ENCODE measurements at places on chromosomes 13 and 19. TPM values are rescaled to one million over a fixed set of nuclear protein-coding genes. Genes with fewer than 3 reads are reported as not detected.
A peak's percentile ranks its signal among the peaks of the same experiment; 100 is the strongest.

- no peak for DNase-seq
- H3K4me1 ChIP-seq: no peaks in the 10 kb centered on the region
- no peak overlapping the region for H3K4me3 ChIP-seq
- no peaks in the 10 kb centered on the region for H3K27me3 ChIP-seq
- H3K27ac ChIP-seq: no peak overlapping the region
- peaks cover 10% of the 10 kb centered on the region for H3K36me3 ChIP-seq
These were observed 85.9 kb downstream of the KDM4B start for GRCh38 chr19:5054551-5055456.

GRCh38 chr19:54558339-54558738 lies 15.3 kb upstream of the LILRA2 start:
- no peak overlapping the region for H3K4me3 ChIP-seq
- peaks cover 20% of the 10 kb centered on the region for H3K27me3 ChIP-seq
- no peak overlapping the region for H3K27ac ChIP-seq
- DNase-seq: no peak

DNA sequence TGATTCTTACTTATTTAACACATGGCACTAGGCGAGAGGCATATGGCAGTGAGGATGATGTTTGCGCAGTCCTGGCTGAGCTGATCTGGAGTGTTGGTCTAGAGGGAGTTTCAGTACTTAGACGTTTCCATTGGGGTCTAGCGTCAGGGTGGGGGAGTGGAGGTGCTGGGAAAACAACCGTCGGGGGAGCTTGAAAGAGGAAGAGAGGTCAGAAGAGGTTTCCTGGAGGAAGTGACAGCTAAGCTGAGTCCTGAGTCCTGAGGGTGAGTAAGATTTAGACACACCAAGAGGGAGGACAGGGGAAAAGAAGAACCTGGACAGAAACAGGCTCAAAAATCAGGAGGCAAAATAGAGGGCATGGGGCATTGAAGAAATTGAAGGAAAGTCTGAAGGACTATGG lies 81.4 kb downstream of the ALOX5AP start:
- no peak overlapping the region for H3K4me3 ChIP-seq
- H3K4me1 ChIP-seq: peaks cover 3% of the 10 kb centered on the region
- no peaks in the 10 kb centered on the region for H3K36me3 ChIP-seq
- peaks cover 4% of the 10 kb centered on the region for H3K27me3 ChIP-seq

DNA sequence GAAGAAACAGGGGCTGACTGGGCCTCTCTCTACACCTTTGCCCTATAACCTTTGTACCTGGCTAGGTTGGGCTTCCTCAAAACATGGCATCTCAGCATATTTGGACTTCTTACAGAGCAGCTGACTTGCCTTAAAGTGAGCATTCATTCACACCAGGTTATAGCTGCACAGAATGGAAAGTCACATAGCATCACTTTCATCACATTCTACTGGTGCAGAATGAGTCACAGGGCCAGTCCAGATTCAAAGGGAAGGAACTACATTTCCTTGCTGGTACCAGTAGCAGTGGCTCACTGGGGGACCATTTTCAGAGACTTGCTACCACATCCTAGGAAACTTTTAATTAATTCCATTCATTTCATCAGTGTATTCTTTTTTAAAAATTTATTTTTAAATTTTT lies 20.3 kb upstream of the TPTE2 start:
- peaks cover 4% of the 10 kb centered on the region for H3K4me1 ChIP-seq
- H3K27me3 ChIP-seq: peaks cover 2% of the 10 kb centered on the region
- no peak overlapping the region for H3K4me3 ChIP-seq
- no peak for DNase-seq
- H3K36me3 ChIP-seq: peaks cover 2% of the 10 kb centered on the region

DNA sequence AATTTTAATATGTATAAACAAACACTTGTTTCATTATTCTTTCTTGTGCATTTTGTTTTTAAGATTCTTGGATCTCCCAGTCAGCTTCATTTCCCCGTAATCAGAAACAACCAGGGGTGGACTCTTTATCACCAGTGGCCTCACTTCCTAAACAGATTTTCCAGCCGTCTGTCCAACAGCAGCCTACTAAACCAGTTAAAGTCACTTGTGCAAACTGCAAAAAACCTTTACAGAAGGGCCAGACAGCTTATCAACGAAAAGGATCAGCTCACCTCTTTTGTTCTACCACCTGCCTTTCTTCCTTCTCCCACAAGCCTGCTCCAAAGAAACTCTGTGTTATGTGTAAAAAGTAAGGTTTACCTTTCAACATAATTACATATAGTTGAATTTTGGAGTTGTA lies 44.3 kb downstream of the ZMYM2 start:
- peaks cover 29% of the 10 kb centered on the region for H3K36me3 ChIP-seq
- H3K27me3 ChIP-seq: no peaks in the 10 kb centered on the region
- peak overlapping the region; percentile 8 for H3K27ac ChIP-seq
- H3K4me3 ChIP-seq: no peak overlapping the region
- no peak for DNase-seq

DNA sequence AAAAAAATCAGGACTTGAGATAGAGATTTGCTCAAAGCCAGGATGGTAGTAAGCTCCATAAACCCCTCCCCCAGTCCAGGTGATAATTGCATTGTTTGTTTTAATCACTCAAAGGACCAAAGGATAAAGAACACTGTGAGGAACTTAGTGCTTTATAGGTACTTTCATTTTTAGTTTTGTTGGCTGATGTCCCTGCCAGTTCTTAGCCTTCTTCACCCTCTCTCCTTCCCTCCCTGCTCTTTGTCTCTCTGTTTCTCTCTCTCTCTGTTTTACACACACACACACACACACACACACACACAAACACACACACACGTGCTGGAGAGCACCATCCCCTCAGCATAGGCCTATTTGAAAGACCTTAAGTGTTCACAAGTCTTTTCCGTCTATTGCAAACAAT lies 5.2 kb downstream of the FRY start:
- H3K27ac ChIP-seq: no peak overlapping the region
- peak overlapping the region; percentile 8 for H3K4me3 ChIP-seq
- peaks cover under 1% of the 10 kb centered on the region for H3K36me3 ChIP-seq
- no peak for DNase-seq
- H3K4me1 ChIP-seq: peaks cover 4% of the 10 kb centered on the region
- peaks cover 15% of the 10 kb centered on the region for H3K27me3 ChIP-seq

DNA sequence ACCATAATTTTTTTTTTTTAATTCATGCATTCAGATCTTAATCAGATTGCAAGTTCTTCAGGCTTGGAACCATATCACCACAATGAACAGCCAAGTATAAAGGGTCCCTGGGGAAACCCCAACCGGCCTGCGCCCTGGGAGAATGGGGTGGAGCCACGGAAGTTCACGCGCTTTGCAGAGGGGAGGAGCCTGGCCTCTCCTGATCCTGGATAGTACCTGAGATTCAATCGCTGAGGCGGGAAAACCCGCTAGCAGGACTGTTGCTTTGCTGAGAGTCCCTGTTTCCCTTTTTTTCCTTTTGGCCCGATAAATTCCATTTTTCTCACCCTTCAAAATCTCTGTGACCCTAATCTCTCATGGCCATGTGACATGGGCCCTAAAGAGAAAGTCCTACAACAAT lies 385.1 kb downstream of the IRS2 start:
- H3K4me1 ChIP-seq: no peaks in the 10 kb centered on the region
- H3K27ac ChIP-seq: no peak overlapping the region
- no peaks in the 10 kb centered on the region for H3K36me3 ChIP-seq
- no peak for DNase-seq

GRCh38 chr19:51690454-51691073 lies 2.6 kb upstream of the SPACA6 start:
- peak overlapping the region; percentile 78 for H3K4me3 ChIP-seq
- DNase-seq: peak; percentile 79
- peaks cover 9% of the 10 kb centered on the region for H3K27me3 ChIP-seq
- H3K36me3 ChIP-seq: no peaks in the 10 kb centered on the region
- H3K4me1 ChIP-seq: peaks cover 15% of the 10 kb centered on the region
- peak overlapping the region; percentile 79 for H3K27ac ChIP-seq

DNA sequence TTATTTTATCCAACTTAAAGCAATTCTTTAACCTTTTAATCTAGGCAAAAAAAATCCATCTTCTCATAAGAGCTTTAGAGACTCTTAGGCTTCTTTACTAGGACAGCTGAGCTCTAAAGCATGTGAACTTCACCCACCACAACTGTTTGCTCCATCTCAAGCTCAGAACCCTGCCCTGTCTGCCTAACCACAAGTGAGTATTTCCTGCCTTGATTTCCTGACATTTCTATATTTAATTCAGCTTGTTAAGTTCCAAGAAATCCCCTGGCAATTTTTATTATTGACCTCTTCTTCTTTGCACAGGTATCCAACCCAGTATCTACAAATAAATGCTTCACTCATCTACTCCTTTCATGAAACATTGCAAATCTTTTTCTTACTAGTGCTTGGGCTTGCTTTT lies 21.1 kb upstream of the CEACAM21 start:
- peak overlapping the region; percentile 81 for H3K27ac ChIP-seq
- peak overlapping the region; percentile 52 for H3K4me3 ChIP-seq
- H3K4me1 ChIP-seq: peaks cover 46% of the 10 kb centered on the region
- no peak for DNase-seq

- H3K27ac ChIP-seq: no peak overlapping the region
- H3K27me3 ChIP-seq: no peaks in the 10 kb centered on the region
- H3K4me3 ChIP-seq: no peak overlapping the region
- no peak for DNase-seq
- H3K36me3 ChIP-seq: peaks cover 18% of the 10 kb centered on the region
These were observed 13.3 kb downstream of the ZNF574 start for GRCh38 chr19:42089191-42089750.

- H3K4me1 ChIP-seq: no peaks in the 10 kb centered on the region
- H3K4me3 ChIP-seq: no peak overlapping the region
- no peaks in the 10 kb centered on the region for H3K27me3 ChIP-seq
- no peak for DNase-seq
- H3K27ac ChIP-seq: no peak overlapping the region
These were observed 1135.3 kb downstream of the SLITRK5 start for GRCh38 chr13:88806438-88806837.

DNA sequence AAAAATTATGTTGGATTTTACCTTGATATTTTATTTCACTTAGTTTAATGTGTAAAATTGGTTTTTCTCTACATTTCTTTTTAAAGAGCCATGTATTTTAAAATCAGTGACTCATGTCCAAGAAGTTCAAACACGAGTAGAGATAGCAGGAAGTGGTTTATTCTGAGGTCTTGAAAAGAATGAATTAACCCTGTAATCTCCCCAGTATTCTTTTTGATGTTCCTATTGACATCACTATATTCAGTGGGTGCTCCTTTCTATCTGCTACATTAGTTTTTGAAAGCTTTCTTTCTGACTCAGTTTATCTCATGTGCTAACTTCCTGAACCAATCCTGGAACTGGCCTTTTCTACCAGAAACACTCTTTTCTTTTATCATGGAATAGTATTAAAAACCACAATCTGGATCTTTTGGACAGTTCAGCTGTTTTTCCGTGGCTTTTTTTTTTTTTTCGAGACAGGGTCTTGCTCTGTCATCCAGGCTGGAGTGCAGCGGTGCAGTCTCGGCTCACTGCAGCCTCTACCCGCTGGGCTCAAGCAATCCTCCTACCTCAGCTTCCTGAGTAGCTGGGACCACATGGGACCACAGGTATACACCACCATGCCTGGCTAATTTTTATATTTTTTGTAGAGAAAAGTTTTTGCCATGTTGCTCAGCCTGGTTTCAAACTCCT lies 114.9 kb downstream of the PCCA start:
- peak; percentile 27 for DNase-seq
- H3K27me3 ChIP-seq: no peaks in the 10 kb centered on the region
- H3K4me3 ChIP-seq: peak overlapping the region; percentile 37
- no peaks in the 10 kb centered on the region for H3K36me3 ChIP-seq
- H3K27ac ChIP-seq: peak overlapping the region; percentile 66
- peaks cover 14% of the 10 kb centered on the region for H3K4me1 ChIP-seq

- peaks cover 13% of the 10 kb centered on the region for H3K4me1 ChIP-seq
- peaks cover 3% of the 10 kb centered on the region for H3K27me3 ChIP-seq
- no peaks in the 10 kb centered on the region for H3K36me3 ChIP-seq
- no peak overlapping the region for H3K27ac ChIP-seq
- no peak overlapping the region for H3K4me3 ChIP-seq
These were observed 2.0 kb upstream of the MCOLN1 start for GRCh38 chr19:7520131-7521051.

GRCh38 chr19:17553256-17553655 lies 2.2 kb upstream of the COLGALT1 start:
- peaks cover 10% of the 10 kb centered on the region for H3K4me1 ChIP-seq
- H3K27me3 ChIP-seq: no peaks in the 10 kb centered on the region
- no peak overlapping the region for H3K4me3 ChIP-seq
- no peak overlapping the region for H3K27ac ChIP-seq

GRCh38 chr13:20594280-20594679 lies 27.3 kb downstream of the IFT88 start:
- H3K4me1 ChIP-seq: no peaks in the 10 kb centered on the region
- H3K4me3 ChIP-seq: no peak overlapping the region
- H3K27me3 ChIP-seq: no peaks in the 10 kb centered on the region
- H3K36me3 ChIP-seq: no peaks in the 10 kb centered on the region

GRCh38 chr19:3690551-3691371 lies 9.5 kb downstream of the PIP5K1C start:
- H3K27me3 ChIP-seq: no peaks in the 10 kb centered on the region
- H3K4me1 ChIP-seq: peaks cover 45% of the 10 kb centered on the region
- peaks cover 14% of the 10 kb centered on the region for H3K36me3 ChIP-seq
- peak; percentile 61 for DNase-seq

DNA sequence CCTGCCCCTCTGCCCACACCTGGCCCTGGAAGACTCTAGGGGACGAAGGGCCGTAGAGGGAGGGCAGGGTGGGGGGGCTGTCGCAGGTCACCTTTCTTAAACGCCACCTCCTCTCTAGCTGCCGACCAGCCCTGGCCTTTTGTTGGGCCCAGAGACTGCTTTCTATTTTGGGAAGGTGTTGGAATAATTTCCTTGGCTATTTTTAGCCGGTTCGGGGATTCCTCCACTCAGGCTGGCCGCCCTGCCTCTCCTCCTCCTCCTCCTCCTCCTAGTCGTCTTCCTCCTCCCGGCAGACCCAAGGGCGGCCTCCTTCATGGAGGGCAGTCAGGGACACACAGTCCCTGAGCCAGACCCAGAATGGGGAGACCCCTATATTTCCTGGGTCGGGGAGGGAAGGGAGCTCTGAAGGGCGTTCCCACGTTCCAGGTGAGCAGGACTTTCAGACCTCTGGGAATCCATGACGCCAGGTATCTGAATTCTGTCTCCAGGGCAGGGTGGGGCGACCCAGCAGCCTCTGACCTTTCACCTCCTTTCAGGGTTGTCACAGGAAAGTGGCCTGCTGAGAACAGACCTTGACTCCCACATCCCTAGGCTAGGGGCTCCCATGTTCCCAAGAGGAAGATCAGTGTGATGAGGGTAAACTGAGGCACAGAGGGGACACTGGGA lies 19.9 kb downstream of the GADD45B start:
- peaks cover 24% of the 10 kb centered on the region for H3K4me1 ChIP-seq
- H3K27me3 ChIP-seq: peaks cover 18% of the 10 kb centered on the region
- no peak for DNase-seq
- no peaks in the 10 kb centered on the region for H3K36me3 ChIP-seq
- no peak overlapping the region for H3K27ac ChIP-seq

- DNase-seq: no peak
- H3K27me3 ChIP-seq: peaks cover 11% of the 10 kb centered on the region
- H3K4me1 ChIP-seq: peaks cover 3% of the 10 kb centered on the region
- no peaks in the 10 kb centered on the region for H3K36me3 ChIP-seq
- H3K4me3 ChIP-seq: no peak overlapping the region
- no peak overlapping the region for H3K27ac ChIP-seq
These were observed 4.6 kb downstream of the SIX5 start for GRCh38 chr19:45764475-45764874.

FUT3 gene
- not detected for total RNA-seq

AP1M2 gene
- not detected for total RNA-seq

CFAP97D2 gene
- not detected for total RNA-seq

CYP2A6 gene
- total RNA-seq: not detected

C19orf33 gene
- not detected for total RNA-seq

EGLN2 gene
- total RNA-seq: 87.4 TPM

SLC1A6 gene
- total RNA-seq: not detected

ZNF549 gene
- 4.0 TPM for total RNA-seq

PPP1R13L gene
- total RNA-seq: 5.8 TPM

GPR4 gene
- not detected for total RNA-seq

All from activated CD8-positive, alpha-beta T cell treated with anti-CD3 and anti-CD28 coated beads for 36 hours (primary cell).